ENCODE measurements at places on chromosomes 3 and 15. TPM values are rescaled to one million over a fixed set of nuclear protein-coding genes. Genes with fewer than 3 reads are reported as not detected.

- no peak for DNase-seq
Observed at GRCh38 chr3:30352410-30353318, 253.7 kb upstream of the TGFBR2 start.

DNA sequence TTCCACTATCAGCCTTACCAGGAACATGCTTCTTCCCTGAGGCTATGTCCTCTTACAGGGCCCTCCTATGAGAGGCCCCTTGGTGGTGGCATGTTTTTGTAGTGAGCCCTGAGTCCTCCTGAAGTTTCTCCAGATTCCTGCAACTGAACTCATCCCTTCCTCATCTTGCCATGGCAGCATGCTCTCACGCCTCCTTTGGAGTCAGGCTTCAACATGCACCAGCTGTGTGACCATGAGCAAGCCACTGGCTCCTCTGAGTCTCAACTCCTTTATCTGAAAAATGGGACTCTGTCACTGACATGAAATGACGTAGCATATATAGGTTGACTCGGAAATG is 216.3 kb upstream of the TLE3 start:
- DNase-seq = no peak

DNA sequence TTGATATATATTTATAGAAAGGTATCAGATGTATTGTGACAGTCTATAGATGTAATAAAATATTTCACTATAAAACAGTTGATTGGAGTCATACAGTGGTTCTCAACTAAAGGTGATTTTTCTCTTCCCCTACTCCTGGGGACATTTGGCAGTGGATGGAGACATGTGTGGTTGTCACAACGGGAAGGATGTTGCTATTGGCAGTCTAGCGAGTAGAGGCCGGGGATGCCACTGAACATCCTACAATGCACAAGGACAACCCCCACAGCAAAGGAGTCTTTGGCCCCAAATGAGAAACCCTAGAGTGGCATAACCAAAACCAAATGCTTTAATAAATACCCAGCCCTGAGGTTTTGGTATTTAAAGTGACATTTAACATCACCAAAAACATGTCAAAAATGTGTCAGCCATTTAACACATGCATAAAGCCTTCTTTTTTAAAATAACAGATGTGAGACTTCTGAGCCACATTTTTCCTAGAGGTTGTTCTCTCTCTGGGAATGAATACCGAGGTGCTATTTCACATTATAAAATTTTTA is 367.5 kb downstream of the PTPRG start:
- no peak for DNase-seq

DNA sequence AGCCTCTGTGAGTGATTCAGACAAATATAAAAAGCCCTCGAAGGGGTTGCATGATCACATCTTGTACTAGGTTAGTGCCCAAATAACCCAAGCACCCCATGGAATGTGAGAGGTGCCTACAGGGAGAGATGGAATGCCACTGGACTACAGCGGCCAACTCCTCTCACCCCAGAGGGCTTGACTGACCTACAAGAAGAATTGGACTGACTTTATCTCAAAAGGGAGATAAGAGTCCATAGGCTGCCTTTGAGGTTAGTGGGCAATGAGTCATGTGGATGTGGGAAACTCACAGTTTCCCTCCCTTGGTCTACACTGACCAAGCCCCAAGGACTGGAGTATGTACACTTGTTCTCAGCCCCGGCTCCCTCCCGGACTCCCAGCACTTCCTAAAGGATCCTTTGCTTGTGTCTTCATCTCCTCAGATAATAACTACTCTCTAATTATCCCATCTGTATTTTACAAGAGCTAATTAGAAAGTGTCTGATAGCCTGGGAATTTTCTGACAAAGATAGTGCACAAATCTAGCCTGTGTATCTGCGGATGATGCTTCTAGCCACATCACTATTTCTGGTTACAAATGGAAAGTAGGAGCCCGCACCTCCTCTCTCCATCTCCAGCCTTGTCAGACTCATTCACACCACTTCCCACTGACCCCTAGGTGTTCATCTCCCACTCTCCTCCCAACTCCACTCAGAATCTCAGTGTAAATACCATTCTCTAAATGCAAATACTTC is 547.8 kb upstream of the TBL1XR1 start:
- DNase-seq = no peak

DNA sequence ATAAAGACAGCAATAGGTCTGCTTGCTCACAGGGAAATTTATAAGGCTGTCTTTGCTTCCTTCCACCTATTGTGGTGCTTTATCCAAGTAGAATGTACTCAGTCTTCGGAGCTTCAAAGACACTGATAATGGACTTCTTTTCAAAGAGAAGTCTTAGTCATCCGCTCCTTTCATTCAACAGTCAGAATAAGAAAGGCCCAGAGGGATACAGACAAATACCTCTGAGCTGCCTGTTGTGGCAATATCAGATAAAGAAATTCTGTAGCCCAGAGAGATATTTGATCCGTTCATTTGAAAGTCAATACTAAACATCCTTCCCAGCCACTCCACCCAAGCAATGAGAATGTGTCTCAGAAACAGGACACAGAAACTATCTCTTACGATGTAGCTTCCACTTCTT is 110.0 kb downstream of the FHIT start:
- no peak for DNase-seq

GRCh38 chr15:34059476-34059875 is 20.5 kb upstream of the AVEN start:
- no peak for DNase-seq

DNA sequence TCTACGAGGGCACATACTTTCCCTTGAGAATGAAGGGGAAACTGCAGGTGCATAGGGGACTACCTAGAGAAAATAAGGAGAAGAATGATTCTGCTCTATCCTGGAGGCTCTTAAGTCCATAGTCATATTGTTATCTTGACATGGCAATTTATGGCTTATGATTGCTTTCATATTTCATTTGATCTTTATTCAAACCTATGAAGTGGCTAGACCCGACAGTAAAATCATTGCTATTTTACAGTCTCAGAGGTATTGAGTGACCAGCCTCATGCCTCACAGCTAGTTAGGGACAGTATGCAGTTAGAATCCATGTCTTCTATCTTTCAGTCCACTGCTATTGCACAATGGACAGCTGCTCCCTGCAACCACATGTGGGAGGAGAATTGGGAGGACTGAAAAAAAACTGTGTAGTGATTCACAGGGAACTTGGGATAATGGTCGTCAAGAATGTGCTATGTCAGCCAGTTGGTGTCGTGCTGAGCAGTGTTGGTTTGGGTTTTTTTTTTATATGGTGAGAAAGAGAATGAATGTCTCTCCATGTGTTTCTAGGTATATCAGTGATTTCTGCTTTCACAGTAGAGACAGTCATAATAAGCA is 63.2 kb upstream of the SPPL2A start:
- DNase-seq = no peak

DNA sequence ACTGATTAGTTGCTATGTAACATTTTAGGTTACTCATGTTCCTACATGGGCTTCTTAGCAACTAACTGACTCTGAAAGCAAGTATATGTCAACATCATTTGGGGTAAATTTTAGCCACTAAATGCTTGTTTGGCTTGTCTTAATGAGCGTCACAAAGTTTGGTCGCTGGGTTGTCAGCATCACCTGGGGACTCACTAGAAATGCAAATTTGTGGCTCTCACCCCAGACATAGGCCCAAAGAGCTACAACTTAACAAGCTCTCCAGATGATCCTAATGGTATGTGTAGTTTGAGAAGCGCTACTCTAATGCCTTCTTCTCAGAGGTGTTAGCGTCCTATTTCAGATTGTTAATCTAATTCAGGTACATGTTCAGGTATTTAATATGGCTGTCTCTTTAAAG is 32.7 kb upstream of the CPOX start:
- DNase-seq = no peak

IQCF6 gene
- polyA plus RNA-seq = not detected

APH1B gene
- 5.7 TPM for polyA plus RNA-seq

TERC gene
- polyA plus RNA-seq = not detected

Data from immature natural killer cell (primary cell).